Left renal pelvis (tissue), 4 donors: ENCODE measurements at places on chromosomes 2 and 18. TPM values are rescaled to one million over a fixed set of nuclear protein-coding genes. Genes with fewer than 3 reads are reported as not detected.

GRCh38 chr18:24679062-24679461, 218.6 kb downstream of the HRH4 start:
- DNase-seq = no peak

The GRHL1 gene
- 6.0 TPM for polyA plus RNA-seq

The RAB17 gene
- 9.5 TPM for polyA plus RNA-seq

The IL1B gene
- 0.83 TPM for polyA plus RNA-seq

The ALKAL2 gene
- polyA plus RNA-seq = 8.1 TPM
